NCI-H2029 treated with DMSO at 0.1 percent for 48 hours (cell line): ENCODE measurements at places on chromosomes 3 and 15.

DNA sequence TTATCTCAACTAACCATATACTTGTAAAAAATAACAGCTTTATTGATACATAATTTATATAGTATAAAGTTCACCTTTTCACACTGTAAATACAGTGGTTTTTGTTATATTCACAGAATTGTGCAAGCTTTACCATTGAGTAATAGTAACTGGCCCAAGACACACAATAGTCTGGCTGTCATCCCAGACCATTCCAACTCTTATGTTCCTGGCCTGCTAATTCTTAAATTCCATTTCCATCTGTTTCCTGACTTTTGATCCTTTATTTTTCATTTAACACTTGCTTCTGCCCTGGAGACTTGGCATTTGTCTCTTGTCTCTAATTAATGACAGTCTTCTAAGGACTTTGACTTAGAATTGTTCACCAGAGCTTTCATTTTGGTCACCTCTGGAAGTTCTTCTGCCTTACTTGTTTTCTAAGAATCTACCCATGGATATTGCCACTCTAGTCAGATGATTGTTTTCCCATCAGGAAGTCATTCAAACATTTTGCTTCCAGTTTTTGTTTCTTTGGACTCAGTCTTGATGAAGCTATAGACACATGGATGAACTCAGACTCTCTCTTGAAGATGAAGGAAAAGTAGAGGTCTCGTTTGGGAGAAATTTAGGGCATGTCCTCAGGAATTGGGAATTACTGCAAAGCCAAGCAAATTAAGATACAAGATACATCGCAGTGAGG is 27.2 kb upstream of the PLSCR4 start:
- no peak for DNase-seq

GRCh38 chr3:64158334-64158733 is 66.9 kb downstream of the PRICKLE2 start:
- DNase-seq = no peak

DNA sequence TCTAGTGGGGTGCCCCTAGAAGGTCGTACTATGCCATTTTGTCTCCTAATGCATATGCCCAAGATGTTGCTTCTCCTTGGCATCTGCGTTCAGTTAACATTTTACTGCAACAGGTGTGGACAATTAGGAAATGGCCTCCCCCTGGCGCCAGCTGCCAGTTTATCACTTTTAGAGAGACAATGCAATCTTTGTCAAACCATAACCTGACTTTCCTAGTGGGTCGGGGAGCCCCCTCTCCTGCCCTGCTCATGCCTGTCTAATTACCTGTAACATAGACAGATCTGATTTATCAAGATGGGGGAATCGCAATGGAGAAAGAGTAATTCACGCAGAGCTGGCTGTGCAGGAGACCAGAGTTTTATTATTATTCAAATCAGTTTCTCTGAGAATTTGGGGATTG is 353.7 kb upstream of the SGO1 start:
- no peak for DNase-seq

DNA sequence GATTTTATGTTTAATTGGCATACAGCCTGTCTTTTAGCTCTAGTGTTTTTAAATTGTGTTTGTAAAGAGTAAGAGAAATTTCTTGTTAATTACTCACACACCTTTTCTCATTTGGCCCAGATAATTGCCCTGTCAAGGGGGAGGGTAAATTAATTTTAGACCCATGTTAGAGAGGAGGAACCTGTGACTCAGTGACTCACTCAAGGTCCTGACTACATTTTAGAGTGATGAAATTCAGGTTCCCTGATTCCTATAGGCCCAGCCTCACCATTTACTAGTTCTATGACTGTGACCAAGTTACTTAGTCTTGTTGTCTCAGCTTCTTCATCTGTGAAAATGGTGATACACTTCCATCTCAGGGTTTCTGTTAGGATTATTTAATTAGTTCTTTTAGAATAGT is 125.2 kb upstream of the DPH6 start:
- no peak for DNase-seq

GRCh38 chr15:82580713-82581112 is 40.5 kb upstream of the RPS17 start:
- no peak for DNase-seq

DNA sequence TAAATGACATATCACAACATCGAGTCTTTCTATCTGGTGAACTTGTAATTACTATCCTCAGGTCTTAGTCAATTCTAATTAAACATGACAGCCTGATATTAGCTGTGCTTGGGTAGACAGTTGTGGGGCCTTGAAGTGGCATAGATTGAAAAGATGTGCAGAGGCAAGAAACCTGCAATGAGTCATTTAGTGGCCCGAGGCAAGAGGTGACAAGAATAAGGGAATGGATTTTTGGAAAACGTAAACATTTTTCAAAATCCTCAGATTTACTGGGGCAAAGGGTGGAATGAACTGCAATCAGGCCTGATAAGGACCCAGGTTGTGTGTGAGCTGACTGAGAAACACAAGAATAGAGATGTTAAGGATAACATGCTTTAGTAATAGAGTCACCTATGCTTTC is 29.5 kb upstream of the ULK4 start:
- DNase-seq = no peak

GRCh38 chr3:39146611-39147591 is 6.5 kb downstream of the CSRNP1 start:
- no peak for DNase-seq

- no peak for DNase-seq
Observed at GRCh38 chr3:79517766-79518413, 249.9 kb downstream of the ROBO1 start.

GRCh38 chr3:183385698-183386613 is 42.5 kb downstream of the MCF2L2 start:
- peak; percentile 66 for DNase-seq
